ENCODE measurements at places on chromosomes 11 and 22.
A peak's percentile ranks its signal among the peaks of the same experiment; 100 is the strongest.

GRCh38 chr11:69498614-69499175 lies 17.2 kb downstream of the LINC01488 start:
- no peak for DNase-seq

- no peak for DNase-seq
Observed at GRCh38 chr11:2522631-2523255, 77.9 kb downstream of the KCNQ1 start.

- no peak for DNase-seq
Observed at GRCh38 chr22:17201285-17201945, 17.8 kb downstream of the ADA2 start.

DNA sequence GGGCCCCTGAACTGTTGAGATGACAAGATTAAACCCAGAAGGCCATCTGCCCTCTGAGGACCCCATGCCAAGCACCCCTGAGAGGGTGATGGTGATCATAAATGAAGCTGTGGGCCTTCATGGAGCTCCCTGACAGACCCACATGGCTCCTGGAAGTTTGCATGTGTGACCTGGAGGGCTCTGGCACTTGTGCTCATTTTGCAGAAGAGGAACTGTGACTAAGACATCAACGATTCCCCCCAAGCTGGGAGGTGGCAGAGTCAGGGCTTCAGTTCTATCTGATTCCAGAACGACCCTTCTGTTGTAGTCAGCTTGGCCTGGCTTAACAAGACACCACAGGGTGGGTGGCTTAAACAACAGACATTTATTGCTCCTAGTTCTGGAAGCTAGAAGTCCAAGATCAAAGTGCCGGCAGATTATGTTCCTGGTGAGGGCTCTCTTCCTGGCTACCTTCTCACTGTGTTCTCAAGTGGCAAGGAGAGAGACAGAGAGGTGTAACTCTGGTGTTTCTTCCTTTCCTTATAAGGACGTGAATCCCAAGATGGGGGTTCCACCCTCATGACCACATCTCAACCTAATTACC lies 46.4 kb upstream of the CD82 start:
- no peak for DNase-seq

DNA sequence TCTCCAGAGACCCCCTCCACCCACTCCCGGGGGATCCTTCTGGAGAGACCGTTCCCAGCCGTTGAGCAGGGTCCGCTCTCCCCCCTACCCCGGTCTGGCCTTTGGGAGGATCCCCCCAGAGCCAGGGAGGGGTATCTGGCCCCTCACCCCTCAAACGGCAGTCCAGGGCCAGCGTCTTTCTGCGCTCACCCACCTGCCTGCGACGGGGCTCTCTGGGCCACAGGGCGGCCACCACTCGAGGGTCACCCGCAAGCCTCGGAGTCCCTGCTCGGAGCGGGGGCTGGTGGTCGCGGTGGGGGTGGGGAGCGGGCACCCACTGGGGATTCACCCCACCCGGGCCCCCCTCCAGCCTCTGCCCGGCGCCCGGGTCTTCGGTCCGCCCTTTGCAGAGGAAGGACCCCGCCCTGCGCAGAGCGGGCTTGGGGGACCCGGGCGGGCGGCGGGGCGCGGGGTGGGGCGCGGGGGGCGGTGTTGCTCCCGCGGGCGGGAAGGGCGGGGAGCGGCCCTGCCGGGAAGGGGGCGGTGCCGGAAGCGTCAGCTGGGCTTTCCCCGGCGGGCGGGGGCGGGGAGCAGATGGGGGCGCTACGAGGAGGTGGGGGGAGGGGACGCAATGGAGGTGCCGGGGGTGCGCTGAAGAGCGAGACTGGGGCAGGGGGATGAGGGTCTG lies 16.6 kb downstream of the CRELD2 start:
- no peak for DNase-seq

DNA sequence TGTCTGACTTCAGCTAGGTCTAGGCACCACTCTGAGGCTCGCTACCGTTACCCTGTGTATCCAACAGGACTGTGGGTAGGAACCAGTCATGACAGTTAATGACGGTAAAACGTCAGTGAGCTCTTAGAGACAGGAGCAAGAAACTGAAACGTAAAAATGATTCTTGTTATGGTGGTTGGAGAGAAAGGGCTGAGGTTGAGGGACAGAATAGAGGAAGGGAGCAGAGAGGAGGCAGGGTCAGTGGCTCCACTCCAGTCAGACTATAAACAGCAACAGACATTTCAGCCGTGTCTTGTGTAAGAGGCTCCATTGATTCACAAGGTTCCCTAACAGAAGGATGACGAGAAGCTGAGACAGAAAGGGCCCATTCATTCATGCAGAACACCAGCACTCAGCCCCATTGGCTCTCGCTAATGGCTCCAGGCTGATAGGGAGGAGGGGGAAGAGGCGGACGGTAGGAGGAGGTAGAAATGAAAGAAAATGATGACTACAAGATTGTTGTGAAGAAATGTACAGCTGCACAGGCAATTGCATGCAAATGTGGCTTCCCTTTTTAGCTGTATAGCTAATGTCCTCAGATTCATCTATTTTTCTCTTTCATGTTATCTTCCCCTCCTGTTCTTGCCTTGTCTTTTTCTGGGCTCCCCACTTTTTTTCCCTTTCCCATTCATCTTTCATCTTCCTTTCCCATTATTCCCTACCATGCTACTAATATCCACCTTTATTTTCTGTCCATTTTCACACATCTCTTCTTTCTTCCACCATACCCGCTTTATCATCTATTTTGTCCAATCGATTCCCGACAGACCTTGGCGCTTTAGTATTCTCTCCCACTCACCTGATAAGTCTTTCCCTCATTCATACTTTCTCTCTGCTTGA lies 34.3 kb downstream of the ETS1 start:
- no peak for DNase-seq

DNA sequence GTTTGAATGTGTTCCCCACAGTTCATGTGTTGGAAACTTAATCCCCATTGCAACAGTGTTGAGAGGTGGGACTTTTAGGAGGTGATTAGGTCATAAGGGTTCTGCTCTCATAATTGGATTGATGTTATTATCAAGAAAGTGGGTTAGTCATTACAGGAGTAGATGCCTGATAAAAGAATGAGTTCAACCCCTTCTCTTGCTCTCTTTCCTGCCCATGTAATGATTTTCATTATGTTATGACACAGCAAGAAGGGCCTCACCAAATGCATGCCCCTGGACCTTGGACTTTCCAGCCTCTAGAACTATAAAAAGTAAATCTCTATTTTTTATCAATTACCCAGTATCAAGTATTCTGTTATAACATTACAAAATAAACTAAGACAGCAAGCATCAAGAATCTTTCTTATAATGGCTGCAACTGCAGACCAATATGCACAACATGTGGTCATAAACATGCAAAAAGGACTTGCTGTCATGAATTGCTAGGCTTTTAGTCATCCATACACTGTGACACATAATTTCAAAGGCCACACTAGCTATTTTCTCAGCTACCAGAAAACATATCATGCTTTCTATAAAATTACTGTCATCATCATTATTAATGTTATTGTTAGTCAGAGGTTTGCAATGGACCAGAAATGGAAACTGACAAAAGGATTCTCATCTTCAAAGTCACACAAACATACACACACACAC lies 99.9 kb upstream of the GUCY1A2 start:
- no peak for DNase-seq

- DNase-seq = no peak
Observed at GRCh38 chr11:118071416-118072030, 5.4 kb upstream of the TMPRSS4 start.

DNA sequence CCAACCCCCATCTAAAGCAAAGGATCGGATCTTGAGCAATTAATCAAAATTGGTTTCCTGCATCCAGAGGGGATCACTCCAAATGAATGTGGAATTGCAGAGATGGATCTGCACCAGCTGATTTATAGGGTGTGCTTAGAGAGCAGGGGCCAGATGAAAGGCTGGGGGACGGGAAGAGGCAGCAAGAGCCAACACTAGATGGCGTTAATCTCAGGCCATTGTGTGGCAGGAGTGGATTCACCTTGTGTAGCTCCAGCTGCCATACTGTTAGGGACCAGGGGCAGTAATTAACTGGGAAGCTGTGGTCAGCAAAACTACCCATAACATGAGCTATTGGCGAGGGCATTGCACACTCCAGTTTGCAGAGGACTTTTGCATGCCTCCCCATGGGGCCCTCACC lies 35.6 kb downstream of the SERPINH1 start:
- peak; percentile 15 for DNase-seq

DNA sequence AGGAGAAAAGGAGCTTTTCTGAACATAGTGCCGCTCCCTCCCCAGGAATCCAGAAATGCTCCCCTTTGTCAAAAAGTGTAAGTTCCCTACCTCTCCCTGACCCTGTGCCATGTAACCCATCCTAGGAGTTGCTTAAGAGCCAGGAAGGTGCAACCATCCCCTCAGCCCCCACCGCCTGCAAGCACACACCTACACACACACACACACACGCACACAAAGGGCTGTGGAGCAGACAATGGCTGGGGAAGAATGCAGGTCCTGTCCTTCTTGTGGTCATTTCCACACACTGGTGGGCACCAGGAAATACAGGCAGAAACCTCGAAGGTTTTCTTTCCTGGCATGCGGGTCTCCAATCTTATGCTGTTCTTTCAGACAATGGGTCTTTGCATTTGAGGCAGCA lies 1.2 kb downstream of the P2RX3 start:
- DNase-seq = no peak

- DNase-seq = no peak
Observed at GRCh38 chr22:50276143-50276542, 6.0 kb upstream of the MAPK11 start.

DNA sequence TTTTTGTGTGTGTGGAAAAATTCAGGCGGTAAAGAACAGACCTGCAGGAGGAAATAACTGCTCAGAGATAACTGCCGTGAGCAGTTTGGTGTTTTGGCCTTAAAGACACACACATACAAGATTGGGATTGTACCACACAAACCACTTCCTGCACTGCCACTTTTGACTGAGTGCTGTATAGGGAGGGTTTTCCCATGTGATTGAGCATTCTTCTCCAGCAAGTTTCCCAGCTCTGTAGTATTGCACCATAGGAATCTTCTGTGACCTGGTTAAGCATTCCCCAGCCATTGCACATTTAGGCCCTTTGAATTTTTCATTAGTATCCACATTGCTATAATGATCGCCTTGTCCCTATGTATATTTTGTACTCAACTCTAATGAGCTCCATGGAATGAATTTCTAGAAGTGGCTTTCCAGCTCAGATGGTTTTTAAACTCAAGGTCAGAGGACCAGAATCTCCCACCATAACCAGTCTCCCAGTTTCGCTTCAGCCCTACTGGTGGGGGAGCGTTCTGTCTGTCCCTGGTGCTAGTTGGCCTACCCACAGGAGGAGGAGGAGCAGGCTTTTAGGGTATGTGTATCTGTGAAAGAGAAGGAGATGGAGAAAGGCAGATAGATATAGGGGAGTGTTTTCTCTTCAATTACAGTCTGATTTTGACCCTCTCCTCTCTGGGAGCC lies 9.3 kb downstream of the CD82 start:
- no peak for DNase-seq

DNA sequence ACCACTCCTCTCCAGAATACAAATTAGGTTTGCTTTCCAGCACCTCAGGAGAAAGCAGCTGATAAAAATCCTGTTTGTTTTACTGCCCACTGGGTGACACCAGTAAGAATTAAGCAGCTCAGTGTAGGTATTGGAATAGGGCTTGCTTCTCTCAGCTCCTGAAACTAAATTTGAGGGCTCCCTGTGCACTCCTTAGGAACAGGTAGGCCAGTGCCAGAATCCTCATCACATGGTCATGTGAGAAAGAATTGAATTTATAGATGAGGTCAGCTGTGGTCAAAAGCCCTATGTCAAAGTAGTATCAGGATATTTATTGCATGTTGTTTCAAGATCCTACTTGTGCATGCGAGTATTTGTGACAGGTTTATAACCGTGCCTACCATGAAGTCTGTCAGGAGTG lies 1.0 kb downstream of the PRSS23 start:
- no peak for DNase-seq

- no peak for DNase-seq
Observed at GRCh38 chr22:36912694-36913426, 568 bp upstream of the CSF2RB start.

DNA sequence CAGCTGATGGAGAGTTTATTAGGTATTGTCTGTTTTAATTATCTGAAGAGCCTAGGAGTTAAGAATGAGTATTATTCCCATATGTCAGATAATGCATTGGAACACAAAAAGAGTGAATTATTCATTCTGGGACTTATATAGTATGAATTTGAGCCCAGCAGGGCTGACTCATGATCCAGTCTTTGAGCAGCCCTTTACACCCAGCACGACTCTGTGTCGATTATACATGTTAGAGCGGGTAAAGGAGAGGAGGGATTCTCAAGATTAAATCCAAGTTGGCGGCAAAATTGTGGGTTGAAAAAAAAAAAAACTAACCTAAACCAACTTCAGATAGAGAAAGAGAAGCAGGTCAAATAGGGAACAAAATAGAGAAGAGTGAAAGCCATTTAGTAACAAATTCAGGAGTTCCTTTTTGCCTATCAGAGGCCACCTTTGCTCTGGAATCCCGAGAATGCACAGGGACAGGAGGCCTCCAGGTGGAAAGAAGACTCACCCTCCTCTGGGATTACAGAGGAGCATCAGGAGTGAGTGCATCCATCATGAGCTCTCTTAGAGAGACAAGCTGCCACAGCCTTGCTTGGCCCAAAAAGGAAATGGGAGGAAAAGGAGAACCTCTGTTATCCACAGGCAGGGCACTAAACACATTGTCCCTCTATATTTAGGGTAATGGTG lies 3.1 kb downstream of the MRGPRX1 start:
- no peak for DNase-seq

DNA sequence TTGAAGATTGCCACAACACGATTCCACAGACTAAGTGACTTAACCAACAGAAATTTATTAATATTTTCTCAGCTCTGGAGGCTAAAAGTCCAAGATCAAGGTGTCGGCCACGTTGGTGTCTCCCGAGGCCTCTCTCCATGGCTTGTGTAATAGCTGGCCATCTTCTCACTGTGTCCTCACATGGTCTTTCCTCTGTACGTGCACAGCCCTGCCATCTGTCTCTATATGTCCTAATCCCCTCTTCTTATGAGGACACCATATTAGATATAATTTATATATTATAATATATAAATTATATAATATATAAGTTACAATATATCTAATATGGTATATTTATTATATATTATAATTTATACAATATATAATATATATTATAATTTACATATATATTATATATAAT lies 25.1 kb upstream of the SCGB1A1 start:
- DNase-seq = no peak

DNA sequence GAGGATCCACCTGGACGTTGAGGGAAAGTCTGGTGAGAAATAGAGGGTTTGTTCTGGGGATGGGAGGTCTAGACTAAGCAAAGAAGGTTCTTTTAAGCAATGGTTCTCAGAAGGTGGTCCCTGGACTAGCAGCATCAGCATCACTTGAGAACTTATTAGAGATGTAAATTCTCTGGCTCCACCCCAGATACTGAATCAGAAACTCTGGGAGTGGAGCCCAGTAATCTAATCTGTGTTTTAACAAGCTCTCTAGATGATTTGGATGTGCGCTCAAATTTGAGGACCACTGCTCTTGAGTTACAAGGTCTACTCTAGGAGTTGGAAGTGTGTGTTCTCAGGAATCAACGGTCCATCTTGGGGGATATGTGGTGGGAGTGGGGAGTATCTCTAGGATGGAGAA lies 3.3 kb upstream of the ABCG4 start:
- DNase-seq = no peak
